ENCODE measurements at places on chromosomes 7 and 10.

DNA sequence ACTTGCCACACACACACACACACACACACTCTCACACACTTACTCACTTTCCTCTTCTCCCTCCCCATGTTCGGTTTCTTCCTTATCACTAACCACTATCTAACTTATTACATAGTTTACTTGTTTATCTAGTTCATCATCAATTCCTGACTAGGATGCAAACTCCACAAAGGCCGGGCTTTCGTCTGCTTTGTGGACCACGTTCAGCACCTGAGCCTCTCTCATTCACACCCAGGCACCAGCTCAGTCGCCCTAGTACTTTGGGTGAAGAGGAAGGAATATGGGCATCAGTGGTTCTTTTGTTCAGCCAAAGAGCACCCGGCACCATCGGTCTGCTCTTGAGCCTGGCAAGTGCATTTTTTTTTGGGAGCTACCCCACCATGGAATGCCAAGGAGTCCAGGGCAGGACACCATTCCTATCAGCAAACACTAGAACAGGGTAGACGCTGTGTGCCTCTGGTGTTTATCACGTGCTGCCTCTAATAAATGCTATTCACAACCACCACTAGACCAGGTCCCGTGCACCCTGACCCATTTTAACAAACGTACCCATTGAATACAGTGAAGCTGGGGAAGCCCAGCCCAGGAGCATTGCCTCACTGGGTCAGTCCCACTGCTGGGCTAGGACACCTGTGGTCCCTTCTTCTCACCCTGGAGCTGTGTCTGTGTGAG, 2.2 kb downstream of the C10orf67 start:
- DNase-seq = no peak

DNA sequence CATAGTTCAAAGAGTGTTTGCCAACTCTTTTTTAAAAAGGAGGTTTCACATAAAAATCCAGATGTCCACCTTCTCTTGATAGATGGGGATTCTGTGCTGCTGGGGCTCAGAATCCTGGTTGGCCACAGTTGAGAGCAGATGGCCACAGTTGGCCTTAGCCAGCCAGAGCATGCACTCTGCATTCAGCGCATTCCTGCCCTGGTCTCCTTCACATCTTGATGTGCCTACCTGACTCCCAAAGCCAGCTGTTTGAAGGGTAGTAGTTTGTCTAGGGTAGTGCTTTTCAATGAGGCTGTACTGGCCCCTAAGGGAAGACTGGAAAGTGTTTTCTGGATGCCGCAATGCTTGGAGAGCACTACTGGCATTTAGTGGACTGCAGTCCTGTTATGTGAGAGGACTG, 208.1 kb upstream of the HDAC9 start:
- no peak for DNase-seq

DNA sequence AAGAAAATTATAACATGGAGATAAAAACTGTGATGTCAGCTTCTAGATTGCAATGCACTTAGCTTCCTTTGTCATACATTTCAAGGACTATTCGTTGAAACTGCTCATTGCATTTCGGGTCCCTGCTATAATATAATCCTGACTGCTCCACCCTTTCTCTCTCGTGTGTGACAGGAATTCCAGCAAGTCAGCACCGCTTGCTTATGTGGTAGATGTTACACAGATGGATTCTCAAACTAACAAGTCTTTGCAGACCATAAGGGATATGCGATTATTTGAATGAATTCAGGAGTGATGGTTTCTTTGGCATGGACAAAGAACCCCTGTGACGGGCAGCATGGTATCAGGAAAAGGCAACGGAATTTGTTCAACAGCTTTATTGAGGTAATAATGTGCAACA, 184.0 kb downstream of the GRID1 start:
- DNase-seq = no peak

DNA sequence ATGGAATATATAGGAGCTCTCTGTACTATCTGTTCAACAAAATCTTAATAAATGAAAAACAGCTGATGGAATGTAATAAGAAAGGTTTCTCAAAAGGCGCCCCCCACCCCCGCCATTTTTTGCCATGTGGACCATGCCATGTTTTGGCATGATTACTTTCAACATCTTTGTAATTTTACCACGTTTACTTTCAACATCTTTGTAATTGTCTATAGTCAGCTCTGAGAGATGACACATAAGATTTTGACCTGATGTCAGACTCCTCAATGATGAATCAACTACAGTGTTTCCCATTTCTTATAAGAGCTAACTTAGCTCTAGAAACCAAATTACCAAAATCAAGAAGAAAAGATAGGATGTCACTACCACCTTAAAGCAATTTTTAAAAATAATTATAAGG, 144.9 kb upstream of the AHR start:
- no peak for DNase-seq

- no peak for DNase-seq
These were observed 127.3 kb downstream of the MBL2 start for GRCh38 chr10:52645187-52645758.

- no peak for DNase-seq
These were observed 30.3 kb downstream of the PIK3CG start for GRCh38 chr7:106895246-106895864.

DNA sequence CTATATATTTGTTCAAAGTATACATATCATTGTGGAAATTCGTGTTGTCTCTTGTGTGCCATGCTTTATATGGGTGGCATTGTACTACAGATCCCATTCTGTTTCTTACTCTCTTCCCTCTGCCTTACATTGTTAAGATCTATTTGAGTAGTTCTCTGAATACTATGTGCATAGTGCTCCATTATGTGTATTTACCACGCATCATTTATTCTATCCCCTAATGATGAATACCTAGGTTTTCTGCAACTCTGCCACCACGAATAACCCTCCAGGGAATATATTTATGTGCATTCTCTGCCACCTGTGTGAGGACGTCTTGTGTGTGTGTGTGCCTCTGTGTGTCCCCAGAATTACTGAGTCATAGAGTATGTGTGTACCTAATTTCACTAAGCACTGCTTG, 431.2 kb upstream of the C7orf33 start:
- no peak for DNase-seq

- no peak for DNase-seq
These were observed 982.4 kb upstream of the LRRTM3 start for GRCh38 chr10:65943451-65943850.

GRCh38 chr7:31055471-31055870, 3.4 kb downstream of the ADCYAP1R1 start:
- no peak for DNase-seq

DNA sequence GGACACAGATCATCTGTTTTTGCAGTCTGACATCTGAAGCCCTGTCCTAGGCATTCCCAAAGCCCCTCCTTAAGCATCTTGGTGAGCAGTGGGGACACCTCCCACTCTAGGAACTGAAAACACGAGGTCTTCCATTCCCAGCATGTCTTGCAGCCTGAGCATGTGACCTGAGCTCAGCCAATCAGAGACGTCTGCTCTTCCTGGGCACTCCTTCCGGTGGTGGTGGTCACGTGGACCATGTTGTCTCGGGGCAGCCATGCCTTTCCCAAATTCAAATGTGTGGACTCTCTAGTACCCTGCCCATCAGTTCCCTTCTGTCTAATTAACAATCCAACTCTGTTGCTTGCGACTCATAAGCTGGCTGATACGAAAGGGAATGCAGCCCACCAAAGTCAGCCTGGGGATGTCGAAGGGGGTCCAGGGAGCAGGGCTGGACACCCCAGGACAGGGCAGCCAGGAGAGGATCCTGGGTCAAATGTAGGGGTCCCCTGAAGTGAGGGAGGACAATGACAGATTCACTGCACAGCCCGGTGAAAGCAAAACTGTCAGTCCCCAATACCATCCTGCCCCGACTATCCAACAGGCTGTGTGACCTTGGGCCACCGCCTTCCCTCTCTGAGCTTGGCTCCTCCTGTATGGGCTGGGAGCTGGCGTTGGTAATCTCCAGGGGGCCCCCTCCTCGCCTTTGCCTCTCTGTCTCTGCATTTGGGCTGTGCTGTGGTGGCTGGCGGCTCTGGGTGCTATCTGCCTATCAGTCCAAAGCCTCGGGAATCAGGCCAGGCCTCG, 57.4 kb upstream of the BAIAP2L1 start:
- DNase-seq = no peak

GRCh38 chr10:11489591-11489990, 121.9 kb downstream of the USP6NL start:
- DNase-seq = no peak

DNA sequence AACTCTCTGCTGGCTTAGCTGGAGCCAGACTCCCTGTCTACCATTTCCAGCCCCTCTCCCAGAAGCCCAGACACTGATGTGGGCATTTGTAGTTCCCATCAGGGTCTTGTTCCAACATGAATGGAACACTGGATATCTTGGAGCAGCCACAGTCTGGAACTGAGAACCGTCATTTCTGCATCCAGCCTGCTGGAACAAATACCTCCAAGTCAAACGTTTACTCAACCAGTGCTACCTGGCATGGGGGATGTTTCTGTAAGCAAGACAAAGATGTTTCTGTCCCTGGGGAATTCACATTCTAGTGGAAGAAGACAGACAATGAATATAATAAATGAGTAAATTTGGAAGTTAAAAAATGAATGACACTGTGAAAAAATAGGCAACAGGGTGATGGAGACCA, 70.8 kb upstream of the ZNF438 start:
- no peak for DNase-seq

GRCh38 chr7:5797716-5798115, 16.3 kb upstream of the RNF216 start:
- no peak for DNase-seq

DNA sequence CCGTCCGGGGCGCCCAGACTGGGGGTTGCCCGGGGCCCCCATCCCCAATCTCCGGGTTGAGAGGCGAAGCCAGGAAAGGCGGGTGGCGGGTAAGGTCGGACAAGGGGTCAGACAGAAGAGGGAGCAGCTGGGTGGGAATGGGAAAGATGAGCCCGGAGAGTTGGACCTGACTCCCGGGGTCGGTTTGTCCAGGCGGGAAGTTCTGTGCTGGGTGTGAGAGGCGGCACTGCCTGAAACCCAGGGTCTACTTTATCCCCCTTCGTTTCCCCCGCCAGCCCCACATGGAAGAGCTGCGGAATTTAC, 675 bp downstream of the SLC4A2 start:
- DNase-seq = no peak

- DNase-seq = no peak
These were observed 9.8 kb downstream of the LARP4B start for GRCh38 chr10:921471-922414.

GRCh38 chr7:24817339-24817738, 60.1 kb upstream of the GSDME start:
- no peak for DNase-seq

DNA sequence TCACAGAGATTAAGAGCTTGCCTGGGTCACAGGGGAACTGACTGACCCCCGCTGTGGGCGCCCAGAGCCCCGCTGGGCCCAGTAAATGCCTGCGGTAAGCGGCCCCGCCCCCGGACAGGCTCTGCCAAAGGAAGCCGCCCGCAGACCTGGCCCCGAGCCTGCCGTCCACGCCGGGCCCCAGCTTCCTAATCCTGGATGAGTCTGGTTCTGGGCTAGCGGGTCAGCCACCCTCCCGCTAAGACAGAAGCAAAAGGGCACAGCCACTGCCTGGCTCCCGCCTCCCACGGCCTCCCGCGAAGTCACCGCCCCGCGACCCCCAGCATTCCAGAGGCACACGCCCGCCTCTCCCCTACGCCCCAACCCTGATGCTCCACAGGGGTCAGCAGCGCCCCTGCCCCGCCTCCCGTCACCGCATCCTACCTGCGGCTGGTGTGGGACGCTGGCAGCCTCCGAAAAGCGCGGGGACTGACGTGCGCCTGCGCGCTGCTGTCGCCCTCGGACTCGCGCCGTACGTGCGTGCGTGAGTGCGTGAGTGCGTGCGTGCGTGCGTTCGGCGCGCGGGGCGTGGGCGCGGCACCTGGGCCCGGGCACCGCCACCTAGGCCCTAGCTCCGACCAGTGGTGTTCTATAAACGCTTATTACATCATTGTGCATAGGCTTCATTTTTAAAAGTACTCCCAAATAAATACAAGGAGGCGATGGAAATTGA, at the start of gene FIGNL1:
TSS of gene FIGNL1 (minus strand) at position 470 of the 709 bp plus-strand sequence. CDS start 3,063 bp downstream, outside the sequence.
- peak; percentile 31 for DNase-seq

- DNase-seq = no peak
These were observed 29.4 kb downstream of the GRID1 start for GRCh38 chr10:86337121-86337601.

GRCh38 chr7:142811154-142811737, 40.5 kb downstream of the PRSS2 start:
- no peak for DNase-seq

- no peak for DNase-seq
These were observed 75.3 kb upstream of the TAS2R16 start for GRCh38 chr7:123070702-123071286.

DNA sequence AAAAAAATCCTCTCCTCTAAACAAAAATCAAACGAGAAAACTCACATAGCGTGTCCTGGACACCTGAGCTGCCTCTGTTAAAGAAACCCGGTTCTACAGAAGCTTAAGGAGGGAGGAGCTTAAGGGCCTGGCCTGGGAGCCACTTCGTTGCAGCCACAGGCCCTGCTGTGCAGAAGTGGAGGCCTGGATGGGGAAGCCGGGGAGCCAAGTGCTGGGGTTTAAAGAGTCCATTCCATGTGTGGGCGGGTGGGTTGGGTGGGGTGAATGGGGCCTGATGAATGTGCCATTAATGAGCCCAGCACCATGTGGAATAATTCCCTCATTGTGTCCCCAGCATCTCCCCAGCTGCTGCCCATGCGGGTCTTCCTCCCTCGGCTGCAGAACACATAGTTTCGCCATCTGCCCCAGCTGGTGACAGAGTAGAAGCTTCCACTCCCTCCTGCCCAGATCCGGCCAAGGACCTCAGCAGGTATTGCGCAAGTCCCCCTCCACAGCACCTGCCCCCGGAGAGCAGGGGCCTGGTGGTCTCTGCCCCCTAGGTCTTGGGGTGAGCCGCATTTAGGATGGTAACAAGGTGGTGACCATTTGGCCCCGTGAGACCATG, 127.8 kb upstream of the BTBD16 start:
- no peak for DNase-seq

- no peak for DNase-seq
These were observed 3.3 kb downstream of the NUDT13 start for GRCh38 chr10:73113551-73113950.

GRCh38 chr7:139192014-139192706, 38.9 kb upstream of the UBN2 start:
- DNase-seq = no peak

DNA sequence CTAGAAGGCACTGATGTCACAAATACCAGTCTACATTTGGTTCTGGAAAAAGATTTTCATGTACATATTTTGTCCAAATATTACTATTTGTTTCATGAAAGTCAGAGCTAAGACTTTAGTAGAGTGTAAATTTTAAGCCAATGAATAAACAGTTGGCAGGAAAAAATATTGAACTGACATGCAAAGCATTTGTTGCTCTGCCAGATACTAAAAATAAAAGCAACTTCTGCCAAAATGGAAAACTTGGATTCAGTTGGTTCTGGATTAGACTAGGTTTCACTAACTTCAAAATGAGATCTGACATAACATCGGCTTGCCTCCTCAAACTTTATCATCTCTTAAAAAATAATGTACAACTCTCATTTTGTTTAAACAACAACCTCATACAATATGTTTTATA, 34.9 kb downstream of the FAM204A start:
- DNase-seq = no peak

Data from forelimb muscle (tissue), 1 donor.